Tibial artery (tissue), 4 donors: ENCODE measurements at places on chromosomes 6 and 20.

DNA sequence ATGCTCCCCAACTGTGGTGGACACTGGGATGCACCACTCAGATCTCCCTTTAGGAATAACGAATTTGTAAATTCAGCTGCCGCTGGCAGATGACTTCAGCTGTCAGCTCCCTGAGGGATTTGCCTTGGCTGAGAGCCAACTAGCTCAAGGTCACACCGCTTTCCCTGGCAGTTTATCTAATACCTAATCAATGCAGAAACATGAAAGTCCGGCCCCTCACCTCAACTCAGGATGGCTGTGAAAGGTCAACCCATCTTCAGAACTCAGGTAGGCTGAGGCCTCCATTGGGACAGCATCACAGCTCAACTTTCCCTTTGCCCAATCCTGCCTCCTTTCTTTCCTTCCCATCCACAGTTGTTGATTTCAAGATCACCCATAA is 22.8 kb upstream of the SCGN start:
- peaks cover 16% of the 10 kb centered on the region for H3K27me3 ChIP-seq
- H3K4me1 ChIP-seq = no peaks in the 10 kb centered on the region
- no peak overlapping the region for H3K4me3 ChIP-seq
- H3K36me3 ChIP-seq = no peaks in the 10 kb centered on the region
- H3K27ac ChIP-seq = no peak overlapping the region

DNA sequence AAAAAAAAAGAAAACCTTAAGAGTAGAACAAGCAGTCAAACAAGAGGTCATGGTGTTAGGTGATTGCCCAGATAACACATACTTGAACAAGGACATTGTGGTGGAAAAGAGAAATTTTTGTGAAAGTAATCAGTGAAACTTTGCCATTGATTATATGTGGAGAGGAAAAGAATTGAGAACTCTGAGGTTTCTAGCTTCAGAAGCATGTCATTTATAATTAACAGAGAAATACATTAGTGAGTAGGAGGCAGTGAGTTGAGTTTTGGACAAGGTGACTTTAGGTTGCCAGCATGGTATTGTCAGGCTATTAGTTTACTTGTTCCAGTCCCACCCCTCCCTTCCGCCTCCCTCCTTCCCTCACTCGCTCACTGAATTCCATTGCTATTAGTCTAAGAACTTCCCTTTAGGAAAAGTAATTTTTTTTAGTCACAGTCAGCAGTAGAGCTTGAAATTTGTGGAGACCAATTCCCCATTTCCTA is 17.2 kb downstream of the TAB2 start:
- no peaks in the 10 kb centered on the region for H3K27me3 ChIP-seq
- H3K4me1 ChIP-seq = peaks cover 20% of the 10 kb centered on the region
- no peak for DNase-seq
- H3K36me3 ChIP-seq = no peaks in the 10 kb centered on the region

DNA sequence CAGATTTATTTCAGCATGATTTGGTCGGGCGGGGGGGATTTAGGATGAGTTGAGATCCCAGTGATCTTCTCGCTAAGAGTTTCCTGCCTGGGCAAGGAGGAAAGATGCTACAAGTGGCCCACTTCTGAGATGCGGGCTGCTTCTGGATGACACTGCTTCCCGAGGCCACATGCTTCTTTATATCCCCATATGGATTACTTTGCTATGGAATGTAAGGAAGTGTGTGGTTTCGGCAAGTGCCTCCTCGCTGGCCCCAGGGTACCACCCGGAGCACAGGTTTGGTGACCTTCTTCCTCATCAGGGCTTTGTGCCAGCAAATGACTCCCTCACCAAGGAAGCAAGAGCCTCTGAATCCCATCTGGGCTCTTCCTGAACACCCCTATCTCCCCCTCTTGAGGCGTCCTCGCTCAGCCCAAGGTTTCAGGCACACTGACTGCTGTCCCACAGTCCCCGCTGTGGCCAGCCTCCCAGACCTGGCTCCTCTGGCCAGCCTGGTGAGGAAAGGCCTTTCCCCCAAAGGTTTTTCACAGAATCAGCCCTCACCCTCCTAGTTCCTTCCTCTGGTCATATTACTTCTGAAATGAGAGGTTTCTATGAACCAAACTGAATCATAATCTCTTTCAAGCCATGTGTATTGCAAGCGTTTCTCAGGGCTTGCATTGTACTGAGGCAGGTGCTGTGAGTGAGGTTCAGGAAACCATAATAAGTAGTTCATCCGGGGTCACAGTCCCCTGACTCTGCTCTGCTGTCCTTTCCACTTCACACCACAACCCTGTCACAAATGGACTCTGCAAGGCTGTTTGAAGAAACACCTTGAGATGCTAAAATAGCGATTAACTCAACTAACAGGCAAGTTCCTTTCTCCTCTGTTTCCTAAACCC is 41.7 kb upstream of the IL17A start:
- DNase-seq = no peak
- no peak overlapping the region for H3K4me3 ChIP-seq
- no peaks in the 10 kb centered on the region for H3K27me3 ChIP-seq
- H3K27ac ChIP-seq = no peak overlapping the region
- H3K4me1 ChIP-seq = peaks cover 13% of the 10 kb centered on the region
- no peaks in the 10 kb centered on the region for H3K36me3 ChIP-seq

DNA sequence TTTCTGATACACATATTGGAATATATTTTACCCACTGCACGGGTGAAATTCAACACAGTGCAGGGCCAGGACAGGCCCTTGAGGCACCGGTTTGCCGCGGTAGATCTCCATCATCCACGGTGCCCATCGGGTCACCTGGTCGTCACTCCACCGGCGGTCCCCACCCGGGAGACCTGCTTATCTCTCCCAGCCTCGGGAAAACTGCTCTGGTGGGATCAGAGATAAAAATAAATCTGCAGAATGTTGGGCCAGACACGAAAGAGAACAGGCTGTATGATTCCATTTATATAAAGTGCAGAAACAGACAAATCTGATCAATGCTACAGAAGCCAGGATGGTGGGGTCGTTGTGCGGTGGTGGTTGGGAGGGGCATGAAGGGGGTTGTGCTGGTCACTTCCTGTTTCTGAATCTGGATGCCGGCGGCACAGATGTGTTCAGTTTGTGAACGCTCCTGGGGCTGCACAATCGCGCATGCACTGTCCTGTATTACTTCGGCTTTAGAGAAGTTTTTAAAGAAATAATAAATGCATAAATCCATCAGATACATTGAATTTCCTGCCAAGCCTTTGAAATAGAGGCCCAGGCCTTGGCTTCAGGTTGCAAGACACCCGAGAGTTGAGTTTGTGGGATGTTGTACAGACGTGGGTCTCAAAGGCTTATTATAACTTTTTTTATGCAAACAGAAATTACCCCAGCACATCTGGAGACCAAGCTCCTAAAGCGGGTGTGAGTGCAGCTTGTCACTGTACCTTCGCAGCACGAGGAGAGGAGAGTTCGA is 54.3 kb downstream of the ANKRD60 start:
- peak overlapping the region; percentile 54 for H3K4me3 ChIP-seq
- H3K4me1 ChIP-seq = peaks cover 55% of the 10 kb centered on the region
- H3K36me3 ChIP-seq = no peaks in the 10 kb centered on the region
- H3K27ac ChIP-seq = peak overlapping the region; percentile 81
- DNase-seq = peak; percentile 25

- H3K4me1 ChIP-seq = no peaks in the 10 kb centered on the region
- no peaks in the 10 kb centered on the region for H3K36me3 ChIP-seq
- H3K4me3 ChIP-seq = no peak overlapping the region
- H3K27ac ChIP-seq = no peak overlapping the region
- DNase-seq = no peak
Measured at GRCh38 chr6:62042429-62042828, 243.6 kb downstream of the KHDRBS2 start.
